ENCODE measurements at places on chromosomes 5 and 9.

GRCh38 chr5:156103155-156103885, 223.6 kb upstream of the SGCD start:
- DNase-seq = no peak

DNA sequence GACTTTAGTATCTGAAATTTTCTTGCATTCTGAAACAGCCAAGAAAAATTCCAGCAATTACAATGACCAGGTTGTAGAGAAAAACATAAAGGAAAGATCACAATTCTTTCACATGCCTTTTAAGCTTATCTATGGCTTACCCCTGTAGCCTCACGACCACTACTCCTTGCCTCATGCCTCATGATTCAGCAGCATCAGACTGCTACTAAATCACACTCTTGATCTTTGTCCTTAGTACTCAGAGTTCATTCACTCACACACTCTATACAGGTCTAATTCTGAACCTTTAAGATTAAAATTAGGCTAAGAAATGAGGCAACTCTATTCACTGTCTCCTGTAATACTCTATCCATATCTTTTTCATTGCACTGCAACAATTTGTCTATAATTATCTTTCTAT, 415.1 kb downstream of the MLLT3 start:
- DNase-seq = no peak

DNA sequence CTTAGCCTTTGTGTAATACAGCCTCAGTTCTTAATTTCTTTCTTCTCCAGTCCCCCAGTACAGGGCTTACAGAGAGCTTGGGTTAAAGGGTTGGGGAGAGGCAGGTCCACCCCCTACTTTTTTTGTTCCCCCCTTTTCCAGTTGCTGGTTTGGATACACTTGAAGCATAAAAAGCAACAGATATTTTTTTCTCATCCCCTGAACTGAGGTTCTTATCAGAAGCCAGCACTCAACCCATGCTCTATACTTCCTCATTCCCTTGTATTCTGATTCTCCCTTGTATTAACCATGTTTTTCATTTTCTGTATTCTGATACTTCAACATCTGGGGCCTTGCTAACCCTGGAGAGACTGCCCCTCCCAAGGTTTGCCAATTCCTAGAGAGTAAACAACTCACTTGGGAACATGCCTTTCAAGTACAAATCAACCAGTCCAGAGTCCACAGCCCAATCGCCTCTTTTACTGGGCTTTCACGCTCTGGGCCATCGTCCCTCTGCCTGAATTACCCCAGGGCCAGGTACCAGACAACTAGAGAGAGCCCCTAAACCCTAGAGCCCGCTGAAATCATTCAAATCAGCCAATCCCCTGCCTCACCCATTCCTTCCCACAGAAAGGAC, 333.4 kb upstream of the PUM3 start:
- DNase-seq = no peak

GRCh38 chr5:96070622-96071225, 109.1 kb upstream of the ELL2 start:
- no peak for DNase-seq

DNA sequence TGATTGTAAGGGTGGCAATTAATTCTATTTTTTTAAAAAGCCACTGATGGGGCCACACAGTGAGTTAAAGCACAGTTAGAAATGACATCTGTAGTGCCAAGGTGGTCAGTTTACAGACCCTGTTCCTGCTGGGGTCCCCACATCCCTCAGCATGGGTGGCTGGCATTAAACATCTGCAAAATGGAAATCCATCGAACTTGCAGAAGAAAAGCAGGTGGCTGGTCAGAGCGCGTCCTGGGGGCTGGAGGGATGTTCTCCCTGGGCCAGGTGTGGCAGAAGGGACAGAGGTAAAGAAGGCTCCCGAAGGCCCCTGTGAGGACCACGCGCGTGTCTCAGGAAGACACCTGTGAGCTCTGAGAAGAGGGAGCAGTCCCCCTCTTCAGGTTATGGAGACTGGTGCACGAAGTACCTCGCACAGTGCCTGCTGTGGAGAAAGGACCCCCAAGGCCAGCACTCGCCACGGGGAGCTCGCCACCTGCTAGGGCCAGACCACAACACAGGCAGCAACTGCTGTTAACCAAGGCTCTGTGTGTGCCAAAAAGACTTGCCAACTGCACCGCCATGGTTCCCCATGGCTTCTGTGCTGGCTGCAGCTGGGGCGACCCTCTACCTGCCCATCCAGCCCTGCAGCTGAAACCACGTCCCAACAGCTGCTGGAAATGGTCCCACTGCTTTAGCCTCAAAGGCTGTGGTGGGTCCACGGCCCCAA, 65.2 kb downstream of the RASGEF1C start:
- DNase-seq = no peak

GRCh38 chr5:148374690-148375360, 8.9 kb upstream of the FBXO38 start:
- DNase-seq = no peak
